ENCODE measurements at places on chromosomes 16 and 17.

- DNase-seq: no peak
Observed at GRCh38 chr16:29757950-29758466, 12.2 kb upstream of the C16orf54 start.

GRCh38 chr17:57499648-57500049 lies 243.3 kb downstream of the MSI2 start:
- DNase-seq: peak; percentile 63

GRCh38 chr17:81152288-81152828 lies 12.9 kb upstream of the PVALEF start:
- DNase-seq: no peak

GRCh38 chr16:11734025-11734652 lies 8.5 kb downstream of the TXNDC11 start:
- DNase-seq: no peak

DNA sequence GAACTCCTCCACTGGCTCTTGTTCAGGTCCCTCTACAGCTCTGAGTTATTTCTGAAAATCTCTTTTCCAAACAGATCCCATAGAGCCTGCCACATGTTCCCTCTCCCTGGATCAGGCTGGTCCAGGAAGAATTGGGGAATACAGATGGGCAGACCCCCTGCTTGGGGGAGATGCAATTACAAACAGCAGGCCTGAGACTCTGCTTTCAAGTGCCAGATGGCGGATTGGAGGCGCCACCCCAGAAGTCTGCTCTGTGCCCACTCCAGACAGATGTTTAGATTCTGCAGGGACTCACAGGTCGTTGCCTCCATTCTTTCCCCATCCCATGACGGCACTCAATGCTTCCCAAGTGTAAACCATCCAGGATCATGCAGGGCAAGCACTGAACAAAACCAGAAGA lies 316.6 kb downstream of the SLC39A11 start:
- DNase-seq: no peak

GRCh38 chr17:74430385-74430705 lies 1.5 kb upstream of the GPRC5C start:
- no peak for DNase-seq

DNA sequence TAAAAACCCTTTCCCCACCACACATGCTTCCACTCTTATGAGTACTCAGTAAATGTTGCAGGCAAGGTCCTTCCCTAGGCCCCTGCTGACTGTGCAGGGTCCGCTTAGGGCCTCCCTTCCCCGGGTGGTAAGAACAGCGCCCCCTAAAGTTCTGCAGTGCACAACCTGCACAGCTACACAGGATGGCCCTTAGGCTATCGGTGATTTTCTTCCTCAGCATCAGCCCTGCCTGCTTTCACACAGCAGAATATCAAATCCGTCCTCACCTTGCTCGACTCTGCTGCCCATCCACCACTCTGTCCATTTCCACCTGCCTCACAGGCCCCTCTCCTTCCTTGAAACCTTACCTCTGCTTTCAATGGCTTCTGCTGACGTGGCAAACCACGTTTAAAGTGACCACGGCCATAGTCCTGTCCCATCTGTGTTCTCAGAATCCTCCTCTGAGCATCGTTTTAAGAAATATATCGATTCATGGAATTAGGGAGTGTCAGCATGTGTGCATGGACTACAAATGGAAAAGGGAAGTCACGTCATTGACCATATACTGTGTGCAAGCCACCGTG lies 51.4 kb upstream of the TMEM132E start:
- no peak for DNase-seq

DNA sequence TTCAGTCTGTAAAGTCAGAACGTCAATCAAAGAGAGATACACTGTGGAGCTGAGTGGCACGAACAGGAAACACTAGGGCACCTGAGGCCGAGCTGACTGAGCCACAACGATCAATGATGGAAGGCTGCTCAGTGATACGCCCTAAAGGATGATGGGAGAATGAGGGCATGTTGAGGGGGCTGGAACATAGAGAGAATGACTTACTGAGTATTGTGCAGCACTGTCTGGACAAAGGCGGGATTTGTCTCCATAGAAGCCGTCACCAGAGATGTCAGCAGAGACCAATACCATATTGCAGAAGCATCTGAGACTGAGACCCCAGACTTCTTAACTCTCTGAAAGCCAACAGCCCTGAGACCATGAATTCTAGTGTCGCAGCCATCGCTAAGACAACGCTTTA lies 33.4 kb downstream of the ZZEF1 start:
- DNase-seq: peak; percentile 52

- no peak for DNase-seq
Observed at GRCh38 chr16:85041219-85042166, 13.9 kb downstream of the KIAA0513 start.

GRCh38 chr16:82761858-82762257 lies 135.1 kb downstream of the CDH13 start:
- DNase-seq: no peak

- DNase-seq: no peak
Observed at GRCh38 chr17:40486522-40487370, 14.7 kb downstream of the TNS4 start.

DNA sequence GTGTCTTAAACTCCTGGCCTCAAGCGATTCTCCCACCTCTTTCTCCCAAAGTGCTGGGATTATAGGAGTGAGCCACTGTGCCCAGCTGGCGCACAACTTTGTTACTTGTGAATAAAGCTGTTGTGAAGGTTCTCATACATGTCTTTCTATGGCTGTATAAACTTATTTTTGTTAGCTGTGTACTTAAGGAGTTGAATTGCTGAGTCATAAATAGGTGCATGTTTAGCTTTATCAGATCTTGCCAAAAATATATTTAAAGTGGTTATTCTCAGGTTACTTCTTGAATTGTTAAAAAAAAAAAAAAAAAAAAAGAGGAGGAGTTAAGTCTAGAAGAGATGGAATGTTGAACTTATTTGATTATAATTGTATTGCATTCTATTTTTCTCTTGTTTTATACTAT lies 47.6 kb upstream of the IRX3 start:
- no peak for DNase-seq

- no peak for DNase-seq
Observed at GRCh38 chr16:28902909-28903308, 22.1 kb downstream of the RABEP2 start.

- DNase-seq: no peak
Observed at GRCh38 chr17:75392559-75392958, 12.9 kb downstream of the GRB2 start.

All from WERI-Rb-1 (cell line).